D721Med (cell line): ENCODE measurements at places on chromosomes 1 and 21.

DNA sequence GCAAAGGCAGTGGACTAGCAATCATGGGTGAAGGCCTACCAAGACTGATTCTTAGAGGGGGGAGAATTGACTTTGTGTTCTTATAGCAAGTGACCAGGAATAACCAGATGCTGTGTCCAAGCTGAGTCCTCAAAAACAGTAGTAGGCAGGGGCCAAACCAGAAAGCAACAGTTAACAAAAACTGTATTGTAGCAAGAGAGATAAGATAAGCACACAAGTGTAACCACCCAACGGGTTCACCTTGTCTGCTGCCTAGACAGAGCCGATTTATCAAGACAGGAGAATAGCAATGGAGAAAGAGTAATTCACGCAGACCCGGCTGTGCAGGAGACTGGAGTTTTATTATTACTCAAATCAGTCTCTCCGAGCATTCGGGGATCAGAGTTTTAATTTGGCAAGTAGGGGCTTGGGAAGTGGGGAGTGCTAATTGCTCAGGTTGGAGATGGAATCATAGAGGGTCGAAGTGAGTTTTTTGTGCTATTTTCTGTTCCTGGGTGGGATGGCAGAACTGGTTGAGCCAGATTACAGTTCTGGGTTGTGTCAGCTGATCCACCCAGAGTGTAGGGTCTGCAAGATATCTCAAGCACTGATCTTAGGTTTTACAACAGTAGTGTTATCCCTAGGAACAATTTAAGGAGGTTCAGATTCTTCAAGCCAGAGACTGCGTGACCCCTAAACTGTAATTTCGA, 8.3 kb upstream of the CSRP1 start:
- no peak for DNase-seq

- DNase-seq = no peak
These were observed 327.6 kb downstream of the DPYD start for GRCh38 chr1:97593192-97593591.

DNA sequence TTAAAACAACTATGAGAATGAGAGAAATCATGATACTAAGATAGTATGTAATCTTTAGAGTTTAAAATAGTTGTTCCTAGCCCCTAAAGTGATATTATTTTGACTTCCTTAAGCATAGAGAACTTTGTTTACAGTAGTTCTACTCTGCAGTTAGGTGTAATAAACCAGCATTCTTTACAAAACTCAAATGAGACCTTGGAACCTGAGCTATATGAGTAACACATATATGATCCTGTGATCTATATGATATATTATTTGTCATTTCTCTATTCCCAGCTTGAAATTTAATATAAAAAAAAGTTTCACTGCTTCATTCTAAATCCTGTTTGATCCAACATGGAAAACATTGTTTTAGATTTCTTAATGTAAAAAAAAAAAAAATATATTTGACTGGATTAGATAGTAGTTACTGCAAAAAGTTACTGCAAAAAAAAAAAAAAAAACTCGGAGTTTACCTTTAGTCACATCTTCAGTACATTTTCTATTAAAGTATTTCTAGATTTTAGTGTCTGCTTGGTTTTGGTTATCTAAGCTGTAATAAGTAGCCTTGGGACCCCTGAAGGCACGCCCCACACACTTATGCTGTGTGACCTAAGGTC, 463.8 kb downstream of the USP25 start:
- no peak for DNase-seq

- DNase-seq = no peak
These were observed 3.7 kb upstream of the JAM2 start for GRCh38 chr21:25635310-25635709.

- no peak for DNase-seq
These were observed 13.7 kb downstream of the SELL start for GRCh38 chr1:169697755-169698154.

DNA sequence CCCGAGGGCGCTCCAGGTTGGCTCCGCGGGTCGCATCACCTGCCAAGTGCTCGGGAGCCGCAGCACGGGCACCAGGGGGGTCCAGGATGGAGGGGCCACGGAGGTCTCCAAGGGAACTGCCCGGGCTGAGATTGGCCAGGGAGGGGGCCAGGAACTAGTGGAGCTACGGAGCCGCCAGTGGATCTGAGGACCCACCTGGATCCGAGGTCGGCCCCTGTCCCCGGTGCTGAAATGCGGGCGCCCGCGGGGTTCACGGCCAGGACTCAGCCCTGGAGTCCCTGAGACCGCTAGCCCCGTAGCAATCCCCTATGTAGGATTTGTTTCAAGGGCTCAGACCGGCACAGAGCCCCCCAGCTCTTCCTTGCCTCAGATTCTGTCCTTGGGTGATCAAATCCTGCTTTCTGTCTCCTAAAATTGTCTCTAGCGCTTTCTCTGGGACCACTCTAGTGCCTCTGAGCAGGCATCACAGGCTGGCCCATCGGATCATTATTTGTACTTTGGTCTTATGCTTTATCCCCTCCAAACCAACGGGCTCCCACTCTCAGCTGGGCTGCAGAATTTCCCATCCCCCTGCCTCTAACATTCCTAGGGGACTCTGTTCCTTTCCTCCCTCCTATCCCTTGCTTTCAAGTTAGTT, 27.3 kb downstream of the KIAA2013 start:
- no peak for DNase-seq
